ENCODE measurements at places on chromosomes 1 and 21.

DNA sequence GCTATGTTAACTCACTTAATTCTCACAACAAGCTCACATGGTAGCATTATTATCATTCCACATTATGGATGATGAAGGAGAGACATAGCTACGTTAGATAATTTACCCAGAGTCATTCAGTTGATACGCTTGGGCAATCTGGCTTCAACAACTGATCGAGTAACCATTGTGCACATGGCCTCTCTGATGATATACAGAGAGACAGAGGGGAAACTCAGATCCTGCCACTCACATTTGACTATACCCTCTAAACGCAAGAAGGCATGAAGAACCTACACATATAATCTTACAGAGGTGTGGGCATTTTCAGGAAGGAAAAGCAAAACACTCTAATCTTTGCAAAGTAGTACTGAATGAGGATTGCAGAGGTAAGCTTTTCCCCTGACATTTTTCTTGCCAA, 360.1 kb downstream of the BARHL2 start:
- DNase-seq, result no peak

- no peak for DNase-seq
Observed at GRCh38 chr21:36052860-36053714, 7.2 kb downstream of the SETD4 start.

DNA sequence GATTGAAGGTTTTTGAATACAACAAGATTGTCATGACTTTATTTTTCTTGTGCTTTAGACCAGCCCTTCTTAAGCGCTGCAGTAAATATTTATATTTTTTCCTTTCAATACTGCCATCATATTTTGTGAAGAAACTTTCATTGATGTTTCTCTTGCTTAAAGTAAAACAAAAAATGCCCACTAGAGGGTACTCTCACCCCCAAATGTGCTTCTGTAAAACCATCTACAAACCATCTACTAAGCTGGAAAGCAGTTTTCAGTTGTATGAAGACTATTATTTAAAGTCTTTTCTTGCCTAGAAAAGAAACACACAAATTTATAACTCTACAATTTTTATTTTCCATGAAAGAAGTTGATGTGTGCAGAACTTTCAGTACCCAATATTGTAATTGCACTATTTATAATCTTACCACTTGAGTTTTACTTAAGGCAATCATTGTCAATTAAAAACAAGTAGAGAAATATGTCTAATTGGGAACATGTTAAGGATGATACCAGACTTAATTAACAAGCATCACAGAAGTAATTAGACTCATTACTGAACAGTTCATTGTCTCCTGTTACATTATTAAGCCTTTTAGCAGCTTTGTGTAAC, 10.7 kb downstream of the LEPR start:
- DNase-seq, result no peak

DNA sequence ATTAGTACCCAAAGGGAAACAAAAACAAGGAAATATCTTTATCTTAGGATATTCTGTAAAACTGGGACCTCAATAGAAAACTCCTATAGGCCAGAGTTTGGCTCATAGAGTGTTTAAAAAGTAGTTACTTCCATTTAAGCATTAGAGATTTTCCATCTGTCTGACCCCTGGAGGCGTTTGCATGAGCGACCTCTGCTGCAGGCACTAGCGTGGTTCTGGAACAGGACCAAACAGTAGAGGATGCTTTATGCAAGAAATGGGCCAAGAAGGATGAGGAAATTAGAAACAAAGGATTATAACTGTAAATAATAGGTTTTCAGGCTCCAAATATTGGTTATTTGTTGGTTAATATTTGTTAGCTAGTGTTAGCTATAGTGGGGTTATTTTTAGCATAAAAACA, 5.7 kb downstream of the ZBTB40 start:
- DNase-seq, result no peak

GRCh38 chr1:115373305-115373704, 35.3 kb upstream of the NGF start:
- no peak for DNase-seq

GRCh38 chr1:171965777-171966176, 124.5 kb downstream of the DNM3 start:
- DNase-seq, result no peak

GRCh38 chr1:206066479-206067171, 13.7 kb downstream of the RHEX start:
- DNase-seq, result no peak

GRCh38 chr1:172001288-172001687, 160.0 kb downstream of the DNM3 start:
- no peak for DNase-seq

- DNase-seq, result no peak
Observed at GRCh38 chr1:106646816-106647215, 409.7 kb upstream of the PRMT6 start.

GRCh38 chr1:30762930-30763650, 5.5 kb upstream of the LAPTM5 start:
- DNase-seq, result no peak

GRCh38 chr1:208513799-208514198, 269.6 kb upstream of the PLXNA2 start:
- DNase-seq, result no peak

DNA sequence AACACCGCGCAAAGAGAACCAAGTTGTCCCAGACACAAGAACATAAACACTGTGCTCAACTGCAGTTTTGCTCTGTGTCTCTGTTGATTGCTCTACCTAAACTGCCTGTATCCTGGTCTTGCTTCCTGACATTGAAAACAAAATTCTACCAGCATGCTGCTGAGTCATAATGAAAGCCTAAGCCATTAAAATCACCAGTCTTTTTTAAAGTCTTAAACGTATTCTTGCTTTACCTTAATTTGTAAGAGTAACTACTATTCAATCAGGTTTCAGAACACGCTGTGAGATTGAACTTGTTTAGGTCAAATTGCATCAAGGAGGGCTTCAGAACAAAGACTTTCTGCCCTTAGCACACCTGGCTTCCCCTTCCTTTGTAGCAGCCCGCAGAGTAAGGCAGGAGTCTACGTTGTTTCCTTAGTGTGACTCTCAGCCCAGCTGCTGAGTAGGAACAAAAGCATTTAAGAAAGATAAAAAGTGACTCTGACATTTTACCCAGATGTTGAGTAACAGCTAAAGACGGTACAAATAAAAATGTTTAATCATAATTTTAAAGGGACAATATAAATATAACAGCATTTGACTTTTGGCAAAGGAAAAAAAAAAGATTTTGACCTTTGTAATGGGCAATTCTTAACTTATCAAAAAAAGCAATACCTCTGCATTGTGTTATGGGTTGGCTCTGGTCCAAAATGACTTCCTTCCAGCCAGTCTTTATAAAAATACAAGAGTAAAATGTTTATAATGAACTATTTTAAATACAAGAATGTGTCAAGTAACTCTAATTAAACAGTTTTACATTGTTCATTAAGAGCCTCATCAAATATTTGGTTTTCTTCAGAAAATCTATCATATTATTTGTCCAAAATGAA, 186.9 kb upstream of the ADGRL4 start:
- no peak for DNase-seq

DNA sequence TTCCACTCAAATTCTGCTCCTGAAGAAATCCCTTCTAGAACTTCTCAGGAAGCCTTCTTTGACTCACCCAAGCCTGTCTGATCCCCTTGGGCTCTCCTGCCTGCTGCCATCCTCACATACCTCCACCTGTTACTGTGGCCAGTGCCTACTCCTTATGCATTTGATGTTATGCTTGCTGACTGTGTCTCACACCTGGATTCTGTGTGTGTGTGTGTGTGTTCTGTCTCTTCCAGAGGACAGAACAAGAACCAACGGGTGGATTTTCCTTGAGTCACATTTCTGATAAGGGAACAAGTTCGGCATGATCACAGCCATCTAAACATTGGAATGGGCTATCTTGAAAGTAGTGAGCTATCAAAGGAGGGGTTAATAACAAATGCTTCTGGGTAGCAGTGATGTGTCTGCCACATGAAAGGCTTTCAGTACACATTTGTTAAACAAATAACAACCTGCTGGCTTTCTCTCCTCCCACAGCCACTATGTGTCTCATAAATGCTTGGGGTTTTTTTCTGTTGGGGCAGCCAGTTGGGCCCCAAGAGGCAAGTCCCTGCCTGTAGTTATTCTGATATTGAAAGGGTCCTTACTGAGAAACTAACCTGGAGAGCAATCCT, 8.9 kb upstream of the GPR37L1 start:
- no peak for DNase-seq

DNA sequence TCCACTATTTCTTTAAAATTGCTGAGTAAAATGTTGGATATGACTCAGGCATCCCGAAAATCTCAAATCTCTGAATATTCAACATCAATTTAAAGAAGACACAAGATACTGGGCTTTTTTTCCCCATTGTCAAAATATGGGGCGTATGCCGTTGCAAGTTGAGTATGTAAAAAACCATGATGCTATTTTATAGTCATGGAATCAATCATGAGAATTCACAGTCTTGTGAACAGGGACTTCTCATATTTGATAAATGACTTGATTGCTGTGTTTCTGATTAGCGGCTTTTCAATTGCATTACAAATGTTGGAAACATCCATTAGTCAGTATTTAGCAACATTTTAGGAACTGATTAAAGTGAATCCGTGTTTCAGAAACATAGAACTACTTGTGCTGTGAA, 45.3 kb downstream of the SETD4 start:
- DNase-seq, result no peak

DNA sequence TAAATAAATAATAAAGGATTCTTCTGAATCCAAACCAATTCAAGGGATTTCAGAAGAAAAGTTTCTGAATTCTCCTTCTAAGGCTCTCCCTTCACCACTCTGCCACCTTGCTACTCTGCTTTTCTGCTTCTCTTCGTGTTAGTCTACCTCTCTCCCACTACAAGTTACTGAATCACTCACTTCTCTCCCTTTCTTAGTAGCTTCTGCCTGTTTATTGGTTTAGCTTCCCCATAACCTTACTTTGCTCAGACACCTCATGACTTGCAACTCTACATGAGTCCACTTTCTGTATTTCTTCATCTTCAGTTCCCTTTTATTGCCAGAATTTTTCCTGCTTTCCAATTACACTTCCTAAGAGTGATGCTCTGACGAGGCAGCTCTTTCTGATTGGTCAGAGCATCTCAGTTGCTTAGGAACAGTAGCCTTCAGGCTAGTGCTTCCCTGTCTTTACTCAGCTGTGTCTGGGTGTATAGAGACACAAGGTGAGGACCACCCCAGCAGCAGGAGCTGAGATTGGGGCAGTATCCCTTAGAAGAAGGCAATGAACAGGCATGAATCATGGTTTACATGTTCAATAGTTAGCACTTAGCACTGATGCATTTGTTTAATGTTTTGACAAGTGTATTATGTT, 144.6 kb downstream of the SLC30A10 start:
- no peak for DNase-seq

GRCh38 chr21:29146726-29147125, 16.3 kb downstream of the MAP3K7CL start:
- DNase-seq, result no peak

- DNase-seq, result no peak
Observed at GRCh38 chr1:67005068-67005467, 48.9 kb downstream of the SLC35D1 start.

DNA sequence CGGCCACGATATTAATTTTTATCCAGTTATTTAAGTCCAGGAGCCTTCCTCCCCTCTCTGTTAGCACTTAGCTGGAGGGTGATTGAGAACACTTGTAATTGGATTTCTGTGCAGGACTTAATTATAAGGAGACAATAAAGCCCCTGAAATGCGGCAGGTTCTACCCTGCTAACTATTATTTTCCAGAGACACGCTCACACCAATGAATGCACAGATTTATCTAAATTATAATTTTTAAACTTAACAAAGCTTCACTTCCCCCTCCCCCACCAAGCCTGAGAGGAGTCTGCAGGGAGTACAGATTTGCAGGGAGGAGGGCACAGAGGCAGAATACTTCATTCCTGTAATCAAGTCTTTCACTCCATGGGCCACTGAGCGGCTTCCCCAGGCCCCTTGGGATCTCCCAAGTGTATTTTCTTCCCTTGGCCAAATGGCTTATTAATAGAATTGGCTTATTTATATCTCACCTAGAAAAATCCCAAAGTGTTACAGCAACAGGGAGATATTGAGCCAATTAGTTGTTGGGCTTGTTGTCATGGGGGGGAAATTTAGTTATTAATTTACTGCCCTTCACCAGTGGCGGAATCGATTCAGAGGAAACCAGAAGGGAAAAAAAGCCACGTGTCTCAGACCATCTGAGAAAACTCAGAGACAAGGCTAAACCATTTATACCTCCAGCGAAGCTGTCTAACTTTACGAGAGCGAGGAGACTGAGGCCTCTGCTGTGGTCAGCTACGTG, 99.0 kb upstream of the CD34 start:
- no peak for DNase-seq

- DNase-seq, result no peak
Observed at GRCh38 chr1:244448279-244449036, 3.3 kb downstream of the ADSS2 start.

GRCh38 chr1:19074902-19075721, 118.6 kb upstream of the IFFO2 start:
- no peak for DNase-seq

- peak; percentile 49 for DNase-seq
Observed at GRCh38 chr1:92858564-92859399, 26.9 kb downstream of the RPL5 start.

DNA sequence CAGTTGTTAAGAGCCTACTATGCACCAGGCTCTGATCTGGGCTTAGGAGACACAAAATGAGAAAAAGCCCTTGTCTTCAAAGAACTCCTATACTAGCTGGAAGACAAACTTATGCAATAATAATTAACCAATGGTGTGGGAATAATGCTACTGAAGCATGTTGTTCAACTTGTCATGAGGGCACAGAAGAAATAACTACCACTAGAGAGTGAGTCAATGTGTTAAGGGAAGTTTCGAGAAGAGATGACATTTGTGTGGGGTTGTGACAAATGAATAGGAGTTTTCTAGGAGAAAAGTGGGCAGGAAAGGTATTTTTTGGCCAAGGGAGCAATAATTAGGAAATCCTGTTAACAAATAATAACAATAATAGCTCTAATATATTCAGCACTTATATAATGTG, 205.0 kb downstream of the PDE4B start:
- no peak for DNase-seq

DNA sequence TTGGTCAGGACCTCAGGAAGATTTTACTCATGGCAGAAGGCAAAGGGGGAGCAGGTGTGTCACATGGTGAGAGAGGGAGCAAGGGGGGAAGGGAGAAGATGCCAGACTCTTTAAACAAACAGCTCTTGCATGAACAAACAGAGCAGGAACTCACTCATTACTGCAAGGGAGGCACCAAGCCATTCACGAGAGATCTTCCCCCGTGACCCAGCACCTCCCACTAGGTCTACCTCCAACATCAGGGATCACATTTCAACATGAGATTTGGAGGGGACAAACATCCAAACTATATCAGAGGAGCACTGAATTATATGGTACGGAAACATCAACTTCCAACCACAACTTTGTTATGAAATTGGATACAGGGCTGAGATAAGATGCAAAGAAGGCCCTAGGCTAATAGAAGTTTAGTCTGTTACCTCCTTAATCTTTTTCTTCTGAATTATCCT, 164.9 kb downstream of the ST6GALNAC3 start:
- DNase-seq, result no peak

GRCh38 chr1:245742896-245743295, 588.1 kb downstream of the KIF26B start:
- no peak for DNase-seq

Measured in stimulated activated CD8-positive, alpha-beta memory T cell treated with anti-CD3 and anti-CD28 coated beads, Interleukin-4, amount 100 ng/mL, for 48 hours (primary cell).